ENCODE measurements at places on chromosomes 16 and 17.

DNA sequence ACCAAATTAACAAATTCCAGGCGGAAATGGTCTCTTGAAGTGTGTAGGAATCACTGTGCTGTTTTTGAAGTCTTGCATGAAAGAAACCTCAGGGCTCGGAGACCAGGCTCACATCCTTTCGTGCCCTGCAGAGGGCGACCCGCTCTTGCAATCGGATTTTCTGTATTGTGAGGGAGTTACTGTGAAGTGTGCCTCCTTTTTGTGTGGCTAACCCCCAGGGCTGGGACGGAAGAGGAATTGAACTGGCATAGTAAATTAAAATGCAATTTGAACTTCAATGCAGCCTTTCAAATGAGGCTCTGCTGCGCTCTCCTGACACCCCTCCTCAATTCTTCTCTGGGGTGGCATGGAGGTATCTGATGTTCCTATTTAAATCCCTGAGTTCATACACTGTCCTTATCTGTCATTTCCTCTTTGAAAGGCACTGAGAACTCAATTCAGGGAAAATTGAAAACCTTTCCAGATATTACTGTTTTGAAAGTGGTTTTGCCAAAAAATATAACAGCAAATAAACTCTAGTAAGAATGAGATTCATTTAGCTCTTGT lies 51.5 kb upstream of the MGAT5B start:
- DNase-seq: peak; percentile 90

DNA sequence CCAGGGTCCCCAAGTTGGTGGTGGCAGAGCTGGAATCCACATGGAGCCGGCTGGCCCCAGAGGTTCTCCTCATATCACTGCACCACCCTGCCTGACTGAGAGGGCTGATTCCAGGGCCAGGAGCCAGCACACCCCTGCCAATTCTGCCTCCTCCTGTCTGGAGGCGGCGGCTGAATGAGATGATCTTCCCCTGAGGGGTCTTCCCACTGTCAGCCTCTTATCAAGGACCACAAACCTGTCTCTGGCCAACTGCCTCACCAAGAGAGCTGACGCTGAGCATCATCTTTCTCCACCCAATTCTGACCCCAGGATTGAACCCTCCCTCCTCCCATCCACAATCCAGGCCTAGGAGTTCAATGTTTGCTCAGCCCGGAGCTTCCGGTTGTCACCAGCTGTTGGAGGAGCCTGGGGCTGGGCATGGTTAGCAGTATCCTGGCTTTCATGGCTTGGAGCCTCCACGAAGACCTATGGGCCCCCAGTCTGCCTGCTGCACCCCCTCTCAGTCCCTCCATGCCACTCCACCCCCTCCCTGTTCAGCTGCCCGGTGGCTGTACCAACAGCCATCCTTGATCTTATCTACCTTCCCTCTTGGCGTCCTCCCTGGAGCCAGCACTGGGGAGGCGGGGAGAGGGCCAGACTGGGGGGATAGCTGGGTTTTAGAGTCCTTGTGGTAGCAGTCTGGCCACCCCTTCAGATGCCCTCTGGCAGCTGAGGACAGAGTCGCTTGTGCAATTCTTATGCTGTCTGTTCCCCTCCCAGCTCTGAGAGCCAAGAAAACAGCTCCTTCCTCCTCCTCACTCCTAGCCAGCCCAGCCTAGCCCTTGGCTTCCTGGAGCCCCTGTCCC lies 25.6 kb downstream of the ABCC3 start:
- DNase-seq: no peak

DNA sequence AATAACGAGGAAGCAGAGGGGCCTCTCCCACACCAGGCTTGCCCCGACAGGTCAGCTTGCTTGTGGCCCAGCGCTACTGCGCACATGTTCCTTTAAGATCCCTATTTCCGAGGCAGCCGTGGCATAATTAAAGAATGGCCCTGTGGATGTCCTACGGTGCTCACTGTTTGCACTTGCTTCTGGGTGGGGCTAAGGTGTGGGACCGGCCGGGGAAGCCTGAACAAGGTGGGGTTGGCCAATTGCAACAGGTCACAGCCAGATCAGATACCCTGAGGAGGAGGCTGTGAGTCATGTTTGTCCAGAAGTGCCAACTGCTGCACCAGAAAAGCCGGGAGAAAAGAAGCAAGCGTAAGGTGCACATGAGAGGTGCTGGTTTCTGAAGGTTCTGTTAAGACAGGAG lies 158.5 kb upstream of the CACNG5 start:
- DNase-seq: no peak

- no peak for DNase-seq
Observed at GRCh38 chr16:11871193-11871592, 19.9 kb upstream of the RSL1D1 start.

GRCh38 chr16:51149721-51150164 lies 1.3 kb downstream of the SALL1 start:
- no peak for DNase-seq

DNA sequence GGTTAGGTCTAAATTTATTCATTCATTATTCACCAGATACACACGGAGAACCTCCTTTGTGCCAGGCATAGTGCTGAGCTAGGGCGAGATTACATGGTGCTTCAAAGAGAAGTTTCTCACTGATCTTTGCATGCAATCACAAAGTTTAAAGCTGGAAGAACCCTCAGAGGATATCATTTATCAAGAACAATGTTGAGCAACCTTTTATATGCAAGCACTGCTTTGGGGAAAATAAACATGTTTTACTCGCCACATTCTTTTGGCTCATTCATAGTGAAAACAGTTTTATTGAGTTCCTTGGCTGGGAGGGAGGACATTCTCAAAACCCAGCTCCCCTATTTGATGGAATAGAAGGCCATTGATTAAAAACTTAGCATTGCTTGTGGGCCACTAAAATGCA lies 49.8 kb upstream of the XYLT1 start:
- no peak for DNase-seq

DNA sequence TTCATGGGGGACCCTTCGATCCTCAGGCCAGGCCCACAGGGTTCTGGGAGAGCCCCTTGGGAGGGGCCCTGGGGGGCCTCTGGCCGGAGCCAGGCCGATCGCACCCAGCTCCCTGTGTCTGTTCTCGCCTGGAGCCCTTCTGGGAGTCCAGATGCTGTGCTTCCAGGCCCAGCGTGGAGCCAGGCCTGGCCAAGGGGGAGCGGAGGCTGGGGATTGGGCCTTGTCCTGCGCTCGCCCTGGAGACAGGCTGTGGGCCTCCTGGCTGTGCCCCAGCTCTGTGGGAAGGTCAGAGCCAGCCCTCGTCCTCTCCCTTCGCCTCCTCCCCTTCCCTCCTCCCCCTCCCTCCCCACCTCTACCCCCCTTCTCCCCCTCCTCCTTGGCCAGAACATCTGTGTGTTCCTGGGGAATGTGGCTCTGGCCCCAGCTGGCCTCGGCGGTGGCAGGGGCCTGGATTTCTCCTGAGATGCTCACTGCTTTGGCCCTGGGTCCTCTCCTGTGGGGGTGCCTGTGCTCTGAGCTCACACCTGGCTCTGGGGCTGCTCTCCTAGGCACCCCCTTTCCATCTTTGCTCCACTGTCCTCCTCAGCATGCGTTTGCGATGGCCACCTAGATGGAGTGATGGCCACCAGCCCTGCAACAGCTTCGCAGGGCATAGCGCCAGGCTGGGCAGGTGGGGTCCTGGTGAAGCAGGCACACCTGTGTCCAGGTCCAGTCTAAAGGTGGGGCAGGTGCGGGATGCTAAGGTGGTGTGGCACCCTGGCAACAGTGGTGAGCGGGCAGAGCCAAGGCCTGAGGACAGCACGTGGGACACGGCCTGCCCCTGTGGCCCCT lies 90.6 kb upstream of the CIBAR2 start:
- no peak for DNase-seq

DNA sequence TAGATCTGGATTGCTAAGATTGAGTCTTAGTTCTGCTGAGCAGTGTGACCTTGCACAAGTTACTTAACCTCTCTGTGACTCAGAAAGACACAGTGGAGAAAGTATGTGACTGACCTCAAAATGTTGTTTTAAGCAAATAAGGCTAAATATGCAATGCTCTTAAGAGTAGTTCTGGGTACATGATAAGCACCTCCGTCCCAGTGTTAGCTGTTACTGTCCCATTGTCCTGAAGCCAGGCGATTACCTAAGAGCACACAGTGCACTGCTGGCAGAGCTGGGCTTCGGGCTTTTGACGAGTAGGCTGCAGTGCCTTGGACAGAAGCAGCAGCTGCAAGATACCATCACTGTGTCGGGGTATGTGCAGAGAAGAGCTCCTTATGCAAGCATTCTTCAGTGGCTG lies 32.7 kb upstream of the FOXF1 start:
- DNase-seq: no peak

Data from D341Med (cell line).